ENCODE measurements at places on chromosomes 4 and X. TPM values are rescaled to one million over a fixed set of nuclear protein-coding genes. Genes with fewer than 3 reads are reported as not detected.

GRCh38 chr4:7788193-7788592 is 151.5 kb downstream of the AFAP1 start:
- DNase-seq = no peak

DNA sequence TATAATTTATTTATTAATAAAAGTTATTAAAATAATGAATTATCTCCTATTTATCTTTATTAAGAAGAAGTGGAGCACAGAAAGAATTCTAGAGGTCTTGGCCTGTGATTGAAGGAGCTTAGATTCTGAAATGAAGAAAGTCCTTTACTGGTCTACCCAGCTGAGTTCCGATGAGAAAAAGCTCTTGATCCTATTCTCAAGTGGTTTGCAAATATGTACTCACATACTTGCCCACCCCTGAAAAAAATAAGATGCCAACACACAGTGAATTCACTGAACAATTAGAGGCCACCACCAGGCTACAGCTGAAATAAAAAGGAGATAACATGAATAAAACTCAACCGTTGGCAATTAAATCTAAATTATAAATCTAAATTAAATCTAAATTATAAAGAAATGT is 253.4 kb downstream of the MAPK10 start:
- DNase-seq = no peak

GRCh38 chr4:6232836-6233785 is 32.8 kb upstream of the JAKMIP1 start:
- no peak for DNase-seq

DNA sequence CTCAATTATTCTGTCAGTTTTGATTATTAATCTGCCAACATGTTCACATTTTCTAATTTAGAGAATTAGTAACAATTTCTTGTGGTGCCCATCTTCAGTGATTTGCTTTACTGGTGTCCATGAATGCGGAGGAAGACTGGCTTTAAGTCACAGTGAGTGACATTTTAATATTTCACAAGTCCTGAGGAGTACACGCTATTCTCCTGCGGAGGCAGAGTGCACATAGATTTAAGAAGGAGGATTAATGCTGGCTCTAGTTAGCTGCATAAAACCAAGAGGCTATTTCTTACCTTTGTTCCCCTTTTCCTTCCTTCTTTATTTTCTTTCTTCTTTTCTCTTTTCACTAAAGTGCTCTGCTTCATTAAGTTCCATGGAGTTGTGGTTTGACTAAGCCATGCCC is 495.2 kb upstream of the IGFBP7 start:
- DNase-seq = no peak

GRCh38 chr4:141788169-141788915 is 152.0 kb downstream of the IL15 start:
- DNase-seq = no peak

DNA sequence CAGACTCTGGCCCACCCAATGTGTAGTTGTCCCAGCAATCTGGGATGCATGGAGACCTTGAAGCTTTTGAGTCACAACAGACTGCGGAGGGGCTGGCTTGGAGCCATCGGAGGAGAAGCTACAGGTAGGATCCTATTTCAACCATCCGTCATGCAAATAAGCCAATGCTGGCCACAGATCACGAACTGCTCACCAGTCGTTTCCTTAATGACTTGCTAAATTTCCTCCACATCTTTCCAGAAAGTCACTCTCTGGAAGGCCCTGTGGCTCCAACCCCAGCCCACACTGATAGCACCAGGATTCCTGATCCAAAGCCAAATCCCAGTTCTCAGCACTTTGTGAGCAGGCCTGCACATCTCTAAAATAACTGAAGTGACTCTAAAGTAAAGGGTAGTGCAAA is 321.3 kb downstream of the RAB28 start:
- no peak for DNase-seq

Gene CLDN34
- not detected for polyA plus RNA-seq

Gene CETN2
- polyA plus RNA-seq = 15.4 TPM

GRCh38 chr4:915595-915994 is 16.5 kb downstream of the GAK start:
- DNase-seq = no peak

DNA sequence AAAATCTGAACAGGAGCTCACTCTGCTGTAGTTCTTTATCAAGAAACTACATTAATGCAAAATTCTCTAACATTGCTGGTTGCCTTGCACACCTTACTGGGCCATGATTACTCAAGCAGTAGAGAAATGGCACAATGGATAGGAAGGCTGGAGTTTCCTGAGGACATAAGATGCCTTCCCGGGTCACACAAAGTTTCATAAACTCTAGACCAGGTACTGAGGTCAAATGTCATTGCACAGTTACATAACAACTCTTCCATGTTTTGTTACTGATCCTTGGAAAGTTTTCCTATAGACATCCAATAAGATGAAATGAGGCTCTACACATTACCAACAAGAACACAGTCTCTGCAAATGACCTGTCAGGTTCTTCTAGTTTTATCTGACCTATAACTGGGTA is 9.9 kb downstream of the TEC start:
- DNase-seq = no peak

Gene ARMCX2
- polyA plus RNA-seq = 2.9 TPM

DNA sequence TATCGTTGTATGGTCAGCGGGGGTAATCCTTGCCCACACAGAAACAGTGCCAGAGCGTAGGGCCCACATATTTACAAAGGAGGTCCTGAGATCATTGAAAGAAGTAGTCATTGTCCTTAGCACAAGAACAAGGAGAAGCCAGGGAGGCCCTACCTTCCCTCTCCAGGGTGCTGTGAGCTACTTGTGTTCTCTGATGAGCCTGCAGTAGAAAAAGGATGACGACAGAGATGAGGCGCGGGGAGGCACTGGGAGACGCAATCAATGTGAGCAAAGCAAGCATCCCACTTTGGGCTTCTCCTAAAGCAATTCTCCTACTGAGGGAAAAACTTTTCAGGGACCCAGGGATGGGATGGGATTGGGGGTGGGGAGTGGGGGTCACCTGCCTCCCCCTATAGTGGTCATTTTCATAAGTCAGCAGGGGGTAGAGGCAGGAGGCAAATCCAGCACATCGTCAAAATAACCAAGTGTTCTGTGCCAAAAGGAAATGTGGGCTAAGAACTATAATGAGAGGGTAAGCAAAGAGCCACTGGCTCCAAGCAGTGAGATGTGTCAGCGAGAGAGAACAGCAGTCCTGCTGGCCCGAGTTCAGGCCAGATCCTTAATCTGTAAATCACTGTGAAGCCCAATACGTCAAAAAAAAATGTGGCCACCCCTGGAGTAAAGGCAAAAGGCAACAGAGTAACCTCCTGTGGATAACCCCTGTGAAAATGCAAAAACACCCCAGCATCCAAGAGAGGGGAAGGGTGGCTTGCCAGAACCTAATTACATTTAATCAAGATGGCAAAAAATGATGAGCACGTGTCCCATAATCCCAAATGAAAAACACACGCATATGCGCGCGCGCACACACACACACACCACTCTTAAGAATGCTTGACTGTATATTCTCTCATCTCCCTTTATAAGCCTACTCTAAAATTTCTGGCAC is 136.6 kb upstream of the HHIP start:
- DNase-seq = no peak

GRCh38 chrX:155211208-155211607 is 5.1 kb upstream of the VBP1 start:
- no peak for DNase-seq

Gene TRIM60
- not detected for polyA plus RNA-seq

DNA sequence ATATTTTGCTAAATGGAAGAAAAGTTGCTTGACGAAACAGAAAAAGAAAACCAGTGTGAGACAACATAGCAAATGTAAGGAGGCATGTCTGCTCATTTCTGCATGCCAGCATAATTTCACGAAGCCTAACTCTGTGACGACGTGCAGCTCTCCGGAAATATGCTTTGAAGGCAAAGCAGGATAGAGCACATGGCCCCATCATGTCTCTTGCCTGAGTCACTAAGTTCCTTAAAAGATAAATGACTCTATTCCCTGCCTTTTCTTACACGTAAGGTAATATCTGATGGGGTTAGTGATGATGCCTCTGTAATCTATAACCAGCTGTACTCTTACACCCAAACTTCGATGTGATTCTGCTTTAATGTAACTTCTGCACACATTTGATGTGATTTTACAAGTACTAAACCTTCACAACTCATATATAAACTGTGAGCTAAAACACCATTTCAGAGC is 64.5 kb downstream of the ANXA3 start:
- no peak for DNase-seq

Gene EREG
- polyA plus RNA-seq = 0.03 TPM

Gene CRMP1
- 0.59 TPM for polyA plus RNA-seq

GRCh38 chr4:121898150-121898549 is 27.9 kb upstream of the BBS7 start:
- DNase-seq = no peak

Gene ARAP2
- polyA plus RNA-seq = 0.22 TPM

Gene GABRA4
- polyA plus RNA-seq = not detected

DNA sequence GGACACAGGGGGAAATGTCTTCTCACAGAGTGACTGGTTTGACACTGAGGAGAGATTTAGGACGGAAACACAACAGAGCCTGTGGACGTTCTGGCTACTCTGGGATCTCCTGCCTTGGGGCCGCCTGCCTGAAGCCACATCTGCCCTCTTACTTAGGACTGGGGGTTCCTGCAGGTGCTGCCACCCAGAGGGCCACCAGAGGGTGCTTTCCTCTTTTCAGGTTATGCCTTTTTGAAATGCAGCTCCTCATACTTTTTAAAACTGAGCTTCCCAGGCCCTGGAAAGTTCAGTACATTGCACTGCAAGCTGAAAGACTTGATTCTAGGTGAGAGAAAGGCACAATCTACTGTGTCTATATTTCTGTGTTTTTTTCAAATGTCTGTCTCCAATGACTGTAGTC is 92.2 kb upstream of the PGRMC2 start:
- DNase-seq = peak; percentile 26

Gene FRMPD4
- polyA plus RNA-seq = 0.01 TPM

- no peak for DNase-seq
Measured at GRCh38 chr4:107432451-107432850, 287.6 kb downstream of the PAPSS1 start.

- no peak for DNase-seq
Measured at GRCh38 chr4:104593019-104593418, 98.3 kb upstream of the CXXC4 start.

DNA sequence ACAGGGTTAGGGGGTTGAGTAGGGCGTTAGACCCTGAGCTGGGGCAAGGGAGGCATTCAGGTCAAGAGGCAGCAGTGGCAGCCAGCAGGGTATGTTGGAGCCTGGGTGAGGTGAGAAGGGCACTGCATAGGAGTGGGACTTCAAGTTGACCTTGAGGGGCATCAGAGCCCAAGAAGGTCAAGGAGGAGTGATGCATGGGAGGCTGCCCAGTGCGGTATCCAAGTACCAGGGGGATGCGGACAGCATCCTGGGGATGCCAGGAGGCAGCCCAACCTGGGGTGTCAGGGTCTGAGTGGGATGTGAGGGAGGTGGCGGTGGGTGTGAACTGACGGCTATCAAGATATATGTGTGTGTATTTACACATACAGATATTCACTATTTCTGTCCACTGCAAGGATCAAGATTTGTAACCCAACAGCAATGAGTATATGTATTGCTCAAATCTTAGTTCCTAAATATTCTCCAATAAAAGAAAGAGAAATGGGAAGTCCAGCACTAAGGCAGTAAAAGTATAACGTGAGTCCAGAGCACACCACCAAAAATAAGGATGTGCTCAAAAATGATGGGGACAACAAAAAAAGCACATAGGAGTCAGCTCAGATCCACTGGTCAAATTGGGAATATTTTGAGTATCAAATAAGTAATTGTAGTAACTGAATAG is 9.8 kb upstream of the DCLK2 start:
- no peak for DNase-seq

GRCh38 chr4:135032670-135033069 is 831.1 kb upstream of the PABPC4L start:
- DNase-seq = no peak

Gene LRPAP1
- polyA plus RNA-seq = 122 TPM

Gene USP17L27
- not detected for polyA plus RNA-seq
